Astrocyte of the spinal cord (primary cell): ENCODE measurements at places on chromosomes 5 and 9.
A peak's percentile ranks its signal among the peaks of the same experiment; 100 is the strongest.

- DNase-seq, result peak; percentile 22
Observed at GRCh38 chr9:71690063-71690688, 78.1 kb downstream of the CEMIP2 start.

- DNase-seq, result peak; percentile 67
Observed at GRCh38 chr9:38024036-38024681, 44.9 kb downstream of the SHB start.

- DNase-seq, result no peak
Observed at GRCh38 chr5:79727451-79728355, 38.1 kb downstream of the CMYA5 start.

DNA sequence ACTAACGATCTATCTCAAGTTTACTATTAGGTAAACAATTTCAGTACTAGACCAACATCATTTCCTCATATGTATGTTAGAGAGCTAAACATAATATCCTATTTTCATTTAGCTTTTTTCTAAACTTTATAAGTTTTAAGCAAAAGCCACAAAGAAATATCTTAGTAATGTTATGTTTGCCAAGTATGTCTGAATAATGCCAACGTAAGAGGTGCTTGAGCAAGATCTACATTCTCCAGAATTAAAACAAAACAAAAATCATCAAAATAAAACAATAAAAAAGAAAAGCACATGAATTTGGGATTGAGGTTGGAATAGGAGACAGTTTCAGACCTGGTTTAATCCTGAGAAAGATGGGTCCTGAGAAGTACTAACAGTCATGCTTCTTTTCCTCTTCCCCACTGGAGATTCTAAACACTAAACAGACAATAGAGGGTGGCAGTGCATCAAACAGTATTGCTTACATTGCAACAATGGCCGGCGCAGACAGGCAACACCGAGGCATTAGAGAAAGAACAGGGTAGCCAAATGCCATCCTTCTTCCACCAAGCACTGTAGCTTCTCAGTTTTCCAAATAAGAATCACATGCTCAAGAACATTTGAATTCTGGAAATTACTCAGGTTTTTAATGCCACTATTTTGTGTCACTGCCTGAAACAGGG, 33.6 kb downstream of the CSNK1A1 start:
- no peak for DNase-seq

GRCh38 chr9:131744171-131744719, 4.4 kb upstream of the RAPGEF1 start:
- no peak for DNase-seq

- DNase-seq, result no peak
Observed at GRCh38 chr9:70692431-70692830, 278.0 kb upstream of the KLF9 start.

- DNase-seq, result peak; percentile 68
Observed at GRCh38 chr5:120599576-120599975, 135.5 kb downstream of the PRR16 start.

- DNase-seq, result peak; percentile 86
Observed at GRCh38 chr9:4126184-4126865, 173.5 kb downstream of the GLIS3 start.

GRCh38 chr5:14428302-14429081, 153.1 kb upstream of the OTULINL start:
- peak; percentile 73 for DNase-seq

DNA sequence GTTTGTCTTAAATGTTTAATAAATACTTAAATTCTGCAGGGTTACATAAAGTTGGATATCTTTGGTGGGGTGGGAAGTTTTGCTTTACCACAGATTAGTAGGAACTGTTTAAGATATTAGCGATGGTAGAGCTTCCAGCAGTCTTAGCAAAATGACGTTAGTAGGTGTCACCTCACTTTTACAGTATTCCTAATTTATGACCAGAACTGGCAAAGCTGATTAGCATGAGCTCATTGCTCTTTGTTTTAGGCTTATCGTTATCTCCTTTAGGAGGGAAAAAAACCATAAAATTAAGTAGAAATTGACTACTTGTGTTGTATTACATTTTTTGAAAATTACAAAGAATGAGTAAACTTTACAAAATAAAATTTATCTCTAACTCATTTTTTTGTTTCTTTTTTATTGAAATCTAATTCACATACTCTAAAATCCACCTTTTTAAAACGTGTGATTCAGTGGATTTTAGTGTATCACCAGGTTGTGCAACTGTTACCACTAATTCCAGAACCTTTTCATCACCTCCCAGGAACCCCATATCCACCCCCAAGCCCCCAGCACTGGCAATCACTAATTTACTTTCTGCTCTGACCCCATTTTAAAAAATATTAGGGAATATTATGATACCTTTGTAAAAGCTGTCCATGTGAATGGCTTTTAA, 129.5 kb downstream of the TRIO start:
- no peak for DNase-seq

DNA sequence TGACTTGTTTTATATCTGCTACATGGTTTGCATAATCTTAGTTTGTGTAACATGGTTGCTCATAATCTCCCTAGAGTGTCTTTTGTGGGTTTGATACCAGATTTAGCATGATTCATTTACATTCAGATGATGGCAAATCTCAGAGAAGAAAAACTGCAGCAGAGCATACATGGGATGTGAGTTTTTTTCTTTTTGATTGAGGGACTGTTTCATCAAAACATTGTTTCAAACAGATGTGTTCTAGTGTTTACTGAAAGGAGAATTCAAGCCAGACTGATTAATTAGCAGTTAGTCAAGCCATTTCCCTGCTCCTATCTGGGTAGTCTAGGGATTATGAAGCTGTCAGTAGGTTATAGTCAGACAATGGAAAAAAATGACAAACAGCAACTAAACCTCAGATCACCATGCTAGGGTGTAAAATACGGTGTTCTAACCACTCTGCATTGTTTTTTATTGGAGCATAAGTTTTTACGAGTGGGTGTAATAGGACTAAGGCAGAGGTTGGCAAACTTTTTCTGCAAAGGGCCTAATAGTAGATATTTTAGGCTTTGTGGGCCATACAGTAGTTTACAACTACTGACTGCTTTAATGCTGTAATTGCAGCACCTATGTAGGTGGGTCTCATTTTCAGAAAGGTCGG, 10.5 kb upstream of the GDNF start:
- no peak for DNase-seq

- DNase-seq, result no peak
Observed at GRCh38 chr9:18499980-18500379, 26.0 kb downstream of the ADAMTSL1 start.

GRCh38 chr5:140318792-140319191, 15.9 kb upstream of the PFDN1 start:
- DNase-seq, result no peak

DNA sequence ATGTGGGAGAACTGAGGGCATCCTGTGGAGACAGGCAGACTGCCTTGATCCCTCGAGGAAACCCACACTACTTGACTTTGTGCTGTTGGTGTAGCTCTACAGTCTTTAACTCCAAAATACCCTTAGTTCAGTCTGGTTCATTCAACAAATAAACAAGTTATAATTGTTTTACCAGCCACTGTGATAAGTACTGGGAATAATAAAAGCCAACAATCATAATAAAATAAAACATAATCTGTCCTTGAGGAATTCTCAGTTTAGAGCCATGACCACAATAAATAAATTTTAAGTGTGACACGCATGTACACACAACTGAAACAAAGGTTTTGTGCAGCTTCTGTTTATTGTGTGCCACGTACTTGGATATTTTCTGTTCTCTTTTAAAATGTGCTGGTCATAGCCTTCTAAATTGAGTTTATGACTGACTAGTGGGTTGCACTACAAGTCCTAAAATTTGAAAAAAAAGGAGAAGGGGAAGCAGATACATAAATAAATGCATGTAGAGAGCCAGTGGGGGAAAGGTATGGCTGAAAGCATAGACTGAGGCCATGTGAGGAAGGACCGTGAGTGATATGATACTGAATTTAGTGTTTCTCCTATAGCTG, 6.2 kb upstream of the SCAMP1 start:
- no peak for DNase-seq

GRCh38 chr5:104095527-104095926, 532.9 kb upstream of the NUDT12 start:
- DNase-seq, result no peak

GRCh38 chr9:68894502-68894901, 119.4 kb downstream of the PRKACG start:
- no peak for DNase-seq

GRCh38 chr9:81476813-81477490, 212.4 kb downstream of the TLE1 start:
- no peak for DNase-seq

- no peak for DNase-seq
Observed at GRCh38 chr5:100860407-100860806, 42.7 kb downstream of the ST8SIA4 start.

GRCh38 chr9:101350285-101350684, 34.5 kb downstream of the BAAT start:
- DNase-seq, result no peak

DNA sequence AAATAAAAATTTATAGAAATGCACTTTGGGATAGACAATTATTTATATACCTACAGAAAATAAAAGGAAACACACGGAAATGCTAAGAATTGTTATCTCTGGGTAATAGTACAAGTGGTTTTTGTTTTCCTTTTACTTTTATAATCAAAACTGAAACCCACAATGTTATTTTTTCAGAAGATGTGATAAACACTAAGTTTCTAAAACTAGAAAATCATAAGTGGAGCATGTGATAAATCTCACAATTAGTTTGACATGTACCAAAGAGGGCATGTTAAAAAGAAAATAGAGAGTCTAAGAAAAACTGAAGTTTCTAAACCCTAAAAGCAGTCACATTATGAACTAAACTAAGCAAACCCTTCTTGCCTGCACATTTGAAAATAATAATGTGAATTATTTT, 61.1 kb downstream of the OXCT1 start:
- DNase-seq, result no peak

DNA sequence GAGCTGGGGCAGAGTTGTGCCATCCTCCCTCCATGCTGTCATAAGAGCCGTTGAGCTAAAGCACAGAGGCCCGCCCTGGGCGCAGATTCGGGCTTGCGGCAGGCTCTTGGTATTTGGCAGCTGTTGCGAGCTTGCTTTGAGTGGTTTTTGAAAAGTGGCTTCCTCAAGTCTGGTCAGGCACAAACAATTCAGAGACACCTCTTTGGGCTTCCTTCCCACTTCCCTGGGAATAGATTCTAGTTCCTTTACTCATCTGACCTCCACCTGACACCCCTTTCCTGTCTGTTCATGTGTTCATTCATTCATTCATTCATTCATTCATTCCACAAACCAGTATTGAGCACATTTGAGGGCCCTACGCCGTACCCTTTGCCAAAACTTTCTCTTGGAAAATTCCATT, 27.4 kb downstream of the NCS1 start:
- DNase-seq, result peak; percentile 82

DNA sequence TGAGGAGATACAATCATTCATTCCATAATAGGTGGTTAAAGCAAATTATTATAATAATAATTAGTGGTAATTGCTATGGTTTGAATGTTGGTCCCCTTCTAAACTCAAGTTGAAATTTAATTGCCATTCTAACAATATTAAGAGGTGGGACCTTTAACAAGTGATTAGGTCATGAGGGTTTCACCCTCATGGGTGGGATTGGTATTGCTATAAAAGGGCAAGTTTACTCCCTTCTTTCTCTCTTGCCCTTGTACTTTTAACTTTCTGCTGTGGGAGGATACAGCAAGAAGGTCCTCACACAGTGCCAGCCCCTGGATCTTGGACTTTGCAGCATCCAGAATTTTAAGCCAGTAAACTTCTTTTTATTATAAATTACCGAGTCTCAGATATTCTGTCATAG, 101.9 kb upstream of the PARP8 start:
- no peak for DNase-seq

GRCh38 chr5:103973669-103974068, 411.1 kb upstream of the NUDT12 start:
- DNase-seq, result no peak

GRCh38 chr9:38251036-38251860, 141.3 kb upstream of the ALDH1B1 start:
- DNase-seq, result no peak

GRCh38 chr5:133285583-133286021, 233.8 kb downstream of the HSPA4 start:
- peak; percentile 29 for DNase-seq

DNA sequence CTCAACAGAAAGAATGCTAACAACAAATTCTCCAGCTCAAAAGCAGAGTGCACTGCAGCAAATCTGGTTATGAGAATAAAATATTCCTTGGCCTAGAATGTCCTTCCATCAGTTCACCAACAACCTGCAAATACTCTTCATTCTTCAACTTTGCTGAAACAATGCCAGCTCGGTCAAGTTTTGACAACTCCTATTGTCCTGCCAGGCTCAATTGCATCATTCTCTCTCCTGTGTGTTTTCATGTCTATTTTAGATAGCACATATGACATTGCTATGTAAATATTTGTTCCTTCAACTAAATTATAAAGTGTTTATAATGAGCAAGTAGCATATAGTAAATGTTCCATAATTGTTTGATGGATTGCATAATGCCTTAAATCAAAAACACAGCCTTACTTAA, 463.8 kb downstream of the TLE1 start:
- DNase-seq, result no peak

GRCh38 chr5:82873452-82873851, 203.7 kb downstream of the TMEM167A start:
- DNase-seq, result no peak

DNA sequence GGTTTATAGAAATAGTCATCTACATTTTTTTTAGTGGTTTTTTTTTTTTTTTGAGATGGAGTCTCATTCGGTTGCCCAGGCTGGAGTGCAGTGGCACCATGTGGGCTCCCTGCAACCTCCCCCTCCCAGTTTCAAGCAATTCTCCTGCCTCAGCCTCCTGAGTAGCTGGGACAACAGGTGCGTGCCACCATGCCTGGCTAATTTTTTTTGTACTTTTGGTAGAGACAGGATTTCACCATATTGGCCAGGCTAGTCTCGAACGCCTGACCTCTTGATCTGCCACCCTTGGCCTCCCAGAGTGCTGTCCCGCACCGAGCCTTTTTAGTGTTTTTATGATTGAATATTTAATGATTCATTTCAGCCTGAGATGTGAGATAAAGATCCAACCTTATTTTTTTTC, 27.3 kb downstream of the ANKRD33B start:
- no peak for DNase-seq

GRCh38 chr9:133788819-133789717, 50.9 kb upstream of the SARDH start:
- DNase-seq, result no peak

DNA sequence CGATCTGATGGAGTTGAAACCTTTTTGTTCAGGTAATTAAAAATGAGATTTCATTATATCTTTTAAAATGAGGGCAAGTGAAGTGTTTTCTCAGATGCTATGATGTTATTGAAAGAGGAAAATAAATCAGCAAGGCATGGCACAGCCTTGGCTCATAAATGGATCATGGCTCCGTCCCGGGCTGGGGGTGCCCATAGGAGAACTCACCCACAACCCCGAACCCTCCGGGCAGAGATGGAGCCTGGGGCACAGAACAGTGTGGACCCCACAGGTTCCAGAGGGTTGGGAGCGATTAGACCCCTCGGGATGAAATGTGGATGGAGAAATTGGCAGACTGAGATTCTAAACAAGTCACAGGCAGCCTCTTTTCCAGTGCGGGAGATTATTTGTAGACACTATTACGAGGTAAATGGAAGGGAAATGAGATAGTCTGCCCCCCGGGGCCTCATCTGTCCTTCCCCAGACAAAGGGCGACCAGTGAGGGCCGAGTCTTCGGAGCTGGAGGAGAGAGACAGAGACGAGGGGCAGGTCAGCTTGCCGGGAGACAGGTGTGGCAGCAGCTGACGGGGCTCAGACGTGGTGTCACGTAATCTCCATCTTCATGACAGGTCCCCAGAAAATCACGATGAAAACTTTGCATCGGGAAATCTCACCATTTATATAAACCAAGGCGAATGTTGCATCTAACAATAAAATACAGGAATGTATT, 33.7 kb downstream of the NDUFS6 start:
- no peak for DNase-seq
